ENCODE measurements at places on chromosomes 16 and 17.

GRCh38 chr17:46949291-46950174 is 26.6 kb downstream of the GOSR2 start:
- DNase-seq = no peak

DNA sequence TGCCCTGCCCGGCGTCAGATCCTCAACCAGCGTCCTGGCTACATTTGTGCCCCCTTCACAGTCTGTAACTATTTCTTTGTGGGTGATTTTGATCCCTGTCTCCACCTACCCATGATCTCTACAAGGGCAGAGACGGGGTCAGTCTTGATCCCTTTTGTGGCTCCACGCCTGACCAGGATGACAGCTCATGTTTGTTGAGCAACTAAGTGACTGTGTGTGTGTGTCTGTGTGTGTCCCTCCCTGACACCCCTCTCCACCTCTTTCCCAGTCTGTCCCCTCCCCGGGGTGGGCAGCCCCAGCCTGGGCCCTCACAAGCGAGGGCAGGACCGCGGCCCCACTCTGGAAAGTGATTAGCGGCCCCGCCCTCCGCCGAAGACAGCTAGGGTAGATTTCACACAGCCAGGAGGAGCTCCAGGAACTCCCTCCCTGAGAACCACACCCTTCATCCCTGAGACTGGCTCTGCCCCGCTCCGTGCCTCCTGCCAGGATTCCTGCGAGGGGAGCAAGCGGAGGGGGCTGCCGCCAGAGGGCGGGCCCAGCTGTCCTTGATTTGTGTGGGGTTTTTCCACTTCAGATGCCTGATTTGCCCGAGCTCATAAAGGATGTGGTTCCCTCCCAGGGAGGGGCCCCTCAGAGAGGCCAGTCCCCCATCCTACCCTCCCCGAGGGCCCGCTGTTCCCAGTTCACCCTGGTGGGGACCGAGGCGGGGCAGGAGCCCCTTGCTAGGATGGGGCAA is 5.3 kb upstream of the HS3ST6 start:
- DNase-seq = no peak

DNA sequence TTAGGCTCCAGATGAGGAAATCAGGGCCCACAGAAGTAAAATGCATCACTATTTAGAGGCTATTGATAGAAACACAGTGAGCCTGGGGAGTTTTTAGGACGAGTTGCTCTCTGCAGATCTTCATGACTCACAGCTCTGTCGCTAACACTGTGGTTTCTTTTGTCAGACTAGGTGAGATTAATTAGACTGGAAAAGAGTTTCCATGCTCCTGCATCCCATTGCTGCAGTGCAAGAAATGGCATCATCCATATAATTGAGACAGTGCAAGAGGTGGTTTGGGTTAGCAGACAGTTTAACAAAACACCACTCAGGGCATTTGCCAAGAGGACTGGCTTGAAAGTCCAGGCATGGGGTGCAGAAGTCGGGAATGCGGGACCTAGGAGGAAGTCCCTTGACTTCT is 198.8 kb upstream of the CACNG5 start:
- DNase-seq = no peak

GRCh38 chr16:27962197-27962596 is 101.3 kb downstream of the GSG1L start:
- no peak for DNase-seq

DNA sequence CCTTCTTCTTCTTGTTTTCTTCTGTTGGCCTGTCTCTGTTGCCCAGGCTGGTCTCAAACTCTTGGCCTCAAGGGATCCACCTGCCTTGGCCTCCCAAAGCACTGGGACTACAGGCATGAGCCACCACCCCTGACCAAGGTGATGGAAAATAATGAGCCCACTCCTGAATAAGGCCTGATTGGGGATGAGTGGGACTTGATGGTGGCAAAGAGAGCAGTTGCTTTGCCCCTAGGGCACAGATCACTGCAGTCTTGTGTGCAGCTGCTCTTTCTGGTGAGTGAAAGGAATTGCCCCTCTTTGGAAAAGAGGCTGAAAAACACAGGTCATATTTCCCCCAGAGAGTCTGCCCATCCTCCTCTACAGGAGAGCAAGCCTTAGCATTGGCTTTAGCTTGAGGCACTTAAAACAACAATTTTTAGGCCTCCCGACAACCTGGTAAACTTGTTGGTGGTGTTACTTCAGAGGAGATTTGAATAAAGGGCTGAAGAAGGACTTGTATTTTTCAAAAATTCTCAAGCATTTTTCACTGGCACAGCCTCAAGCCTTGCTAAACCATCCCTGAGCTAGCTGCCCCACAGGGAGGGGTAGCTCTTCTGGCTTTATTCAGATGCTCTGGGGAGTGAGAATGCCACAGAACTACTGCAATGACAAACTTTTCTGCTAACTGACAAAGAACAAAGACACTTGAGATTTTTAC is 6.1 kb upstream of the PDP2 start:
- peak; percentile 15 for DNase-seq

DNA sequence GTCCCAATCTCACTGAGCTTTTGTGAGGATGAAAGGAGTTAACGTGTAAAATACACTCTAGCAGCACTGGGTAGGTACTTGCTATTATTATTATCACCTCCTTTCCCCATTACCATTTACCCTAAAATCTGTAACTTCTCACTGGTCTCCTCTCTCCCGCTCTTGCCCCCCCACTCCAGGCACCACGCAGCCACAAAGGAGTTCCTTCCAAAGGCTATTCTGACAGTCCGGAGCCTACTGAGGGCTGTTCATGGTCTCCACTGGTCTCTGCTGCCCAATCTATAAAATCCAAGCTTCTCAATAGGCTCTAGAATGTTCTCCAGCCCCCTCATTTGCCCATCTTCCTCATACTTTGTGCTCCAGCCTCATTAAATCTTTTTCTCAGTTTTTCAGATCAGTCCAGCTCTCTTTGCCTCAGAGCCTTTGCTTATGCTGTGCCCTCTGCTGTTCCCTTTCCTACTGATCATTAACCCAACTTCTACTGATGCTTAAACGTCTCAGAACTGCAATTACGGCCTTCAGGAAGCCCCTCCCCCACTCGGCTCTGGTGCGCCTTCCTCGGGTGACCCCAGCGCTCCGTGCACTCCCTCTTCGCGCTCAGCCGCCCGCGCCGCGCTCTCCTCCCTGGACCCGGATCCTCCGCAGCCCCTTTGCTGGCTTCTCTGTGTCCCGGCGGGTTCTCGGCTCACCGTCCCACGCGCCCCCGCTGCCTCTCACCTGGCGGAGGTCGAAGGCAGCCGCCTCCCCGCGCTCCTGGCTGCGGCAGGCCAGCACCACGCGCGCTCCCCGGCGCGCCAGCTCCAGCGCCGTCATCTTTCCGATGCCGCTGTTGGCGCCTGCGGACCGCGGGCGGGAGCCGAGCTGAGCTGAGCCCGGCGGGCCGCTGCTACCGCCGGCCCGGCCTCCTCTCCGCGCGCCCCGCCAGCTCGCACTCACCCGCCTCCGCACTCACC is 737 bp downstream of the DHRS13 start:
- peak; percentile 12 for DNase-seq

DNA sequence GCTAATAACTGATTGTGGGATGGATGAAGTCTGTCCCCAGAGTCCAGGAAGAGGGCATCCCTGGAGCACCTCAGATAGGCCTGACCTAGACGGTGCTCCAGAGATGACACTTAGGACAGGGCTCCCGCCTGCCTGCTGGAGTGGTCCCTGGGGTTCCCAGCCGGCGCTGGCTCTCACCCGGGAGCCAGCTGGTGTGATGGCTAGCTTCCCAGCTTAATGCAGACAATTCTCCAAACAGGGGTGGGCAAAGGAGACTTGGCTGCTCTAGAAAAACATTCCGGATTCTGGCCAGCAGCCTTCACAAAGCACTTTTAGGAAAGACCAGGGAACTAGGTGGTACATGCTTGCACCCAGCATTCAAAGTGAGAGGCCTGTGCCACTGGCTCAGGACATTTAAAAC is 18.6 kb downstream of the ACE start:
- DNase-seq = no peak

- DNase-seq = no peak
Observed at GRCh38 chr16:66265048-66265415, 101.5 kb upstream of the CDH5 start.

GRCh38 chr16:1911467-1912214 is 6.6 kb downstream of the HS3ST6 start:
- no peak for DNase-seq

DNA sequence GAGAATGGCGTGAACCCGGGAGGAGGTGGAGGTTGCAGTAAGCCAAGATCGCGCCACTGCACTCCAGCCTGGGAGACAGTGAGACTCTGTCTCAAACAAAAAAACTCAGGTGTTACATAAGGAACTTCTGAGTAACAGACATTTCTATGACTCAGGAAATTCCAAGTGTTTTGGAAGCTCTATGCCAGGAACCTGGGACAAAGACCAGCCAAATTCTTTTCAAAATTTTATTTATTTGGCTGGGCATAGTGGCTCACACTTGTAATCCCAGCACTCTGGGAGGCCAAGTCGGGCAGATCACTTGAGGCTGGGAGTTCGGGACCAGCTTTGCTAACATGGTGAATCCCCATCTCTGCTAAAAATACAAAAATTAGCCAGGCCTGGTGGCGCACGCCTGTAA is 5.2 kb upstream of the SH2B1 start:
- no peak for DNase-seq

GRCh38 chr17:20197272-20197926 is 188.2 kb downstream of the SPECC1 start:
- DNase-seq = no peak

DNA sequence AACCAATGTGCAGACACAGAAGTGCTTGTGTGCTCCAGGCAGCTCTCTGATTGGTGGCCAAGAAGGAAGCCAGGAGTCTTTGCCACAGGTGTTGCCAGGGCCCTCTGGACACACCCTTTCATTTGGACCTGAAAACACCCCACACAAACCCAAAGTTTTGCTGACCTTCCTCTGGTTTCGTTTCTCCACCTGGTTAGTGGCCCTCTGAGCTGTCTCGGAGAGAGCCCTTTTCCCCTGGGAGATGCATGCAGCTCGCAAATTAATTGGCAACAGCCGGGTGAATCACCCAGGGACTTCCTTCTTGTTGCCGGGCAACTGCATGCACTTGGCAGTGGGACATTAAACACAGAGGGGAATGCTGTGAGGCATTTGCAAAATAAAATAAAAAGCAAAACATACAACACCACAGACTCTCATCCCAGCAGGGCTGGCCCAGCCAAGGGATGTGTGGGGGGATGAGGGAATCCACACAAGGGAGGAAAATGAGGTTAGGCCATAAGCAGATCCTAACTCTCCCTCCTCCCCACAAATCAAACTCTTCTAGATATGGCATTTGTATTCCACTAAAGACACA is 286.6 kb downstream of the SOX9 start:
- peak; percentile 56 for DNase-seq

GRCh38 chr17:80892019-80892855 is 99.4 kb upstream of the CHMP6 start:
- no peak for DNase-seq

- DNase-seq = peak; percentile 20
Observed at GRCh38 chr17:2336852-2337543, at the start of gene SGSM2. Gene SGSM2, plus strand, starts transcription at chr17:2337501. Its CDS starts 188 bp downstream, at chr17:2337689.

DNA sequence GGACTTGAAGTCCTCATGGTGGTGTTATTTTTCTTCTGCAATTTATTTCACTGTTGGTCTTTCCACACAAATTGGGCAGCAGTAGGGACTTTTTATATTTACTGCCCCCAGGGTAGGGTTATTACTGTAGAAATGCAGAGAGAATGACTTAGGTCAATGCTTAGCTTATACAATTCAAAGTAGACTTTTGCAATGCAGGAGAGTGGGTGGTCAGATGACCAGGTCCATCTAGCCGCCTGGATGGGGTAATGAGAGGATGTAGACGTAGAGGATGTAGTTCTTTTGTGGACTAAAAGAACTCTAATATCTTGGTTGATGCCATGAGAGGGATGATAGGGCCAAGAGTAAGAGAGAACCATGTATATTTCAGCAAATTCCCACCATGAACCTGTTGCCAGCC is 2.7 kb upstream of the KRTAP17-1 start:
- DNase-seq = no peak

DNA sequence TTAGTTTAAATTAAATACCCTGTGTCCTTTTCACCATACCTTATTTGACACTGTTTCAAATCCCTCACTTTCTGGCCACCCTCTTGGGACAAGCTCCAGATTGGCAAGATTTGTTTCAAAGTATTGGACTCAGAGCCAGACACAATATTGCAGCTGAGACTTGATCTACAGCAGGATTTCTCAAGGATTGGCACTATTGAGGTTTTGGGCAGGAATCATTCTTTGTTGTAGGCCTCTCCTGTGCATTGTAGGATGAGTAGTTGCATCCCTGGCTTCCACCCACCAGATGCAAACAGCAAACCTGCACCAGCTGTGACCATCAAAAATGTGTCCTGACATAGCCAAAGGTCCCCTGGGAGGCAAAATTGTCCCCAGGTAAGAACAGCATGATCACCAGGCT is 181.2 kb downstream of the CHD9NB start:
- DNase-seq = no peak

DNA sequence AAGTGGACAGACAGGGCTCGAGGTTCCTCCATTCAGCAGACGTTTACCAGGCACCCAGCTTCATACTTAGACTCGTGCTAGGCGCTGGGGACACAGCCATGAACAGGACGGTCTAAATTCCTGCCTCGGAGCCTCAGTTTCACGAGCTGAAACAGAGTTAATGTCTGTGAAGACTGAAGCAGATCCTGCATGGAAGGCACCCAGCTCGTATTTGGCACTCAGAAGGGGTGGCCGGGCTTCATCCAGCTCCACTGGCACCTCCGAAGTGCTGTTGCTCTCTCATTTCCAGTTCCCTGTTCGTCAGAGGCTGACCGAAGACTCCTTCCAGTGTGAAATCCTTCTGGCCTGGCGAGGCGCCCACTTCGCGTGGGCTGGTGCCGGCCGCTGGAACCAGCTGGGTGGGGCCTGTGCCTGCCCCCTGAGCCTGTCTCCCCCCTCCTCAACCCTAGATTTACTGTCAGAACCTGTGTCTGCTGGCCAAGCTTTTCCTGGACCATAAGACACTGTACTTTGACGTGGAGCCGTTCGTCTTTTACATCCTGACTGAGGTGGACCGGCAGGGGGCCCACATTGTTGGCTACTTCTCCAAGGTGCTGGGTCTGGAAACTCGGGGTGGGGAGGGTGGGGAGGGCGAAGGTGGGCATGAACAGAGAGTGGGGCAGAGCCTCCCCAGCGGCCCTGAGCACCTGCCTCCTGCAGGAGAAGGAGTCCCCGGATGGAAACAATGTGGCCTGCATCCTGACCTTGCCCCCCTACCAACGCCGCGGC is 5.8 kb downstream of the PRSS8 start:
- DNase-seq = no peak

DNA sequence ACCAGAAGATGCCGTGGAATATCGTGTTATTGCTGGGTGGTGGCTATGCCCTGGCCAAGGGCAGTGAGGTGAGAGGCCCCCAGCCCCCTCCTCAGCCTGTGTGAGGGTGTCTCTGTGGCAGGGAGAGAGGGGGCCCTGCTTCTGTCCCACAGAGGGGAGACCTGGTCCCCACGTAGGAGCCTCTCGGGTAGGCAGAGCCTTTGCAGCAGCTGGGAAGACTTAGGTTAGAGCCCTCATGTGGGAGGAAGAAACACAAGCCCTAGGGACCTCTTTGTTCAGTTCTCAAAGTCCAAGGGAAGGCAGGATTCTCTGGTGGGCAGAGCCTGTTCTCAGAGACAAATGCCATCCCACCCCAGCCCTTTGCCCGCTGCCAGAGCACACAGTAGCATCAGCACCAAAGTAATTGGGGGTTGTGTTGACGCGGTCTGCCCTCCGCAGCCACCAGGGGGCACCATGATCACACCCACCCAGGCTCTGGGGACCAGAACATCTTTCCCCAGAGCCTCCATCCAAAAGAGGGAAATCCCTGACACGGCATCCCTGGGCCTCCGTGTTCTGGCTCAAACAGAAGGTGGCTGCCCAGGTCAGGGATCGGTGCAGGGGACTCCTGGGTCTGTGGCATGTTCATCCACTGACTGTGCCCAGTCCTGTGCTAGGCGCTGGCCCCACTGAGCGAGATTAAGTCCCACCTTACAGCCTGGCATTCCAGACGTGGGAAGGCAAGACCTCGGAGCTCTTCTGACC is 11.5 kb upstream of the FOXN1 start:
- peak; percentile 59 for DNase-seq
